ENCODE measurements at places on chromosomes 5 and 9.

DNA sequence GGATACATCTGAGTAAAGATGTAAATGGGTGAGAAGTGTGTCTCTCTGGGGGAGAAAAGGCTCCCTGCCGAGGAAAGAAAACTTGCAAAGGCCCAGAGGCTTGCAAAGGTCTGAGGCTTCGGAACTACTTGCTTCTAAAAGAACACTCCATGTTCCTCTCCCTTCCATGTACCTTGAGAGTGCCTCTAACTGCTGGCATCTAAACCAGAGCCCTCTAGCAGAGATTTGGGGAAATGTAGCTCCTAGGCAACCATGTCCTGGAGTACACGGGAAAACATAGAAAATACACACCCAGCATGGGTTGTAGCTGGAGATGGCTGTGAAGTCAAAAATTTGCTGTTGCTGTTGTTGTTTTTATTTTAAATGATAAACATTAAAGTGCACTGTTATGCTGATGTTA lies 151.6 kb downstream of the SYK start:
- no peak for DNase-seq

DNA sequence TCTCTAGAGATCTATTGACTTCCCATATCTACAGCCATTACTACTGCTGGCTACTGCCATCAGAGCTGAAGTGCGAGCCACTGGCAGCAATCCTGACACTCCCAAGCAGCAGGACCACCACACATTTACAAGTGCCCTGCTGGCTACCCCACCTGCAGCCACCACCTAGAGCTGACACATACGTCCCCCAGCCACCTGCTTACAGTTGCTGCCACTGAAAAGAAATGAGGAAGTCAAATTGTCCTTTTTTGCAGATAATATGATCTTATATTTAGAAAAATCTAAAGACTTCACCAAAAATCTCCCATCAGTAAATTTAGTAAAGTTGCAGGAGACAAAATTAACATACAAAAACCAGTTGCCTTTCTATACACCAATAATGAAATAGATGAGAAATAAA lies 48.4 kb downstream of the ZNF484 start:
- no peak for DNase-seq

DNA sequence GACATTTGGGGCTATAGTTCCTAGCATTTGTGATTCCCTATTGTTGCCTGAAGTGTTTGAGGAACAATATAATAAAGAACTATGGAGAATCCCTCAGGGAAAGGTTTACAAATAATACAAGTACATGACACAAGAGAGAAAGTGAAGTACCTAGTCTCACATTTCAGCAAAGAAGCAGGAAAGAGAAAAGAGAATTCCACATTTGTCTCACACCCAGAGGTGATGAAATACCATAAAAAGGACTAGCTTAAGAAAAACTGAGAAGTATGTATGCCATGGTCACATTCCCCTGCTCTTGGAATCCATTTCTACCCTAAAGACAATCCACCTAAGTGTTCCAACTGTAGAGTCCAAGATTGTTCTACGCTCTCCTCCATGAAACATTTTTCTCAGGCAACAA lies 79.0 kb upstream of the TARS1 start:
- no peak for DNase-seq

DNA sequence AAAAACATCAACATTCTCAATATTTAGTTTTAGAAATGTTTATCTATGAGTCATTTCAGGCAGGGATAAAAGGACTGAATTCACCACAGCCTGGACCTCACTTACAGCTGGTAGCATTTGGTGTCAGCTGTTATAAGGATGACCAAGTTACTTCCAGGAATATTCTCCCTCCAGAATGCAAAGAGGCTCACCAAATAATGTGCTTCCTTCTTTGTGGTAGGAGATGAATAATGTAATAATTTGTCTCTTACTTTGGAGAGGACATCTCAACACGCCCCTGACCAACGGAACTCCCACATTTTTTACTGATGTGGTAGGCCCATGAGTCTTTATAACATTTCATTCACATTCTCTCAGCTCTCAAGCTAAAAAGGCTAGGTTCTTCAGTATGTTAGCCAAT lies 825.9 kb upstream of the GRAMD2B start:
- DNase-seq = no peak

DNA sequence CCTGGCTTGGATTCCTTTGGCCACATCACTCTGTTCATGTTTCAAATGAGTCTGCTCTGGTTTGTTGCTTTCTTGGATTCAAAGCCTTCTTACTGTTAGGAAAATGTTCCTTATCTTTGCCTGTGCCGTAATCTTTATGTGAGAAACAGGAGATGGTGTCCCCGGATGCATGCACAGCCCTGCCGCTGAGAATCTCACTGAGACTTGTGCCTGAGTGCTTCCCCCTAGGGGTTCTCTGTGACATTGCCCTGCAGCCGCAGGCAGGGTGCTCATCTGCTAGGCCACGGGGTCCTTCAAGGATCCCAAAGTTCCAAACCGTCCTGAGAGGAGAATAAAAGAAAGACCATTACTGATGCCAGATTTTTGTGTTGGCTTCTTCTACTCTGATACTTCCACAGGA lies 81.4 kb upstream of the ANKRD55 start:
- DNase-seq = no peak

DNA sequence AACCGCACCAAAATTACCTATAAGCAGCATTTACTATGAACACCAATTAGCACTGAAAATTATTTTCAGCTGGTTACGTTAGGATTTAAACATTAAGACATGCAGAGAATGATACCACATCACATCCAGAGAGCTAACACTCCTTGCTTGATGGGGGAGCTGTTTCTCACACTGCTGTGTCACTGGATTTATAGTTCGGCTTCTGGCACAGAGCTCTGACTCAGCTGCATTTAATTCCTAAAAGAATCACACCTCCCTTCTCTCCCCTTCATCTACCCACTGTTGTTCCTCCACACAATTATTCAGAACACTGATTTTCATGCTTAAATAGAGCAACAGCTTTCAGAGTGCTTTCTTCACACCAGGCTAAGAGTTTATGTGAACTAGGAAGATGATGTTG lies 82.6 kb upstream of the SV2C start:
- DNase-seq = no peak

DNA sequence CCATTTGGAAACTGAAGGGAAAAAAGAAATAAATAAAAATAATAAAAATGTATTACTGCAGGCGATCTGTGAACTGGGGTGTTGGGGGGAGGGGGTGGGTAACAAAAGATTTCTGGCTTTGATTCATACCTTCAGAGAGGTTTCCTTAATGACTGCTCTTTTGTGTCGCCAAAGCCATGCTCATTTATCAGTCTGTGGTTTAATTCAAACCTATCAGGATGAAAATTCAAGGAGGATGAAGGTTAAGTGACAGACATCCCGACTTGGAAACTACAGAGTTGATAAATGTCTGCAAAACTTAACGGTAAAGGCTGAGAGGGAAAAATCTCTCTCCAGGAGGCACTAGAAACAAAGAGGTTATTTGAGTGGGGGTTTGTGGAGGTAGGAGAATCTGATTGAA lies 278.2 kb downstream of the PSAT1 start:
- DNase-seq = no peak

DNA sequence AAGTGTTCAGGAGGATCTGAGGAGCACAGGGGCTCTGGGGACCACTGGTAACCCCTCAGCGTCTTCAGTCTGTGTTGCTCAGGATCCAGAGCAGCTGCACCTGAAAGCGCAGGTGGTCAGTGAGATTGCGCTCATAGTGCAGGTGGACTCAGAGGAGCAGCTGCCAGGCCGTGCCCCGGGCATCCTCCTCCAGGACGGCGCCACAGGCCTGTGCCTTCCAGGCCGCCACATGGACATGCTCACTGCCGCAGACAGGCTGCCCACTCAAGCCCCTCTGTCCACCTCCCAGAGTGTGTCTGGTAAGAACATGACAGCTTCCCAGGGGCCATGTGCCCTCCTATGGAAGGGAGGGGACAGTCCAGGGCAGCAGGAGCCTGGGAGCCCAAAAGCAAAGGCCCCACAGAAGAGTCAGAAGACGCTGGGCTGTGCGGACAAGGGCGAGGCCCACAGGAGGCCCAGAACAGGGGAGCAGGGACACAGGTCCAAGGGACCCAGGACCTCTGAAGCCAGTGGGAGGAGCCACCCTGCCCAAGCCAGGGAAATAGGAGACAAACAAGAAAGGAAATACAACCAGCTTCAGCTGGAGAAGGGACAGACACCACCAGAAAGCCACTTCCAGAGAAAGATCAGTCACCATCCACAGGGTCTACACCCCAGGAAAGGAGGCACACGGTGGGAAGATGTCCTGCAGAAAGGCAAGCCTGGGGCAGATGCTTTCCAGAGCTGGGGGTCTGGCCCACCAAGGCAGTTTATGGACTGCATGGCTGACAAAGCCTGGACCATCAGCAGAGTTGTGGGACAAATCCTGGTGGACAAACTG lies 5.2 kb downstream of the SPATA31E1 start:
- no peak for DNase-seq

GRCh38 chr9:14260101-14260500 lies 53.8 kb downstream of the NFIB start:
- no peak for DNase-seq

- DNase-seq = peak; percentile 43
These were observed 13.2 kb downstream of the CMYA5 start for GRCh38 chr5:79702606-79703380.

GRCh38 chr5:53488195-53488722 lies 7.8 kb downstream of the FST start:
- no peak for DNase-seq

GRCh38 chr5:33037076-33037475 lies 326.0 kb downstream of the NPR3 start:
- no peak for DNase-seq

DNA sequence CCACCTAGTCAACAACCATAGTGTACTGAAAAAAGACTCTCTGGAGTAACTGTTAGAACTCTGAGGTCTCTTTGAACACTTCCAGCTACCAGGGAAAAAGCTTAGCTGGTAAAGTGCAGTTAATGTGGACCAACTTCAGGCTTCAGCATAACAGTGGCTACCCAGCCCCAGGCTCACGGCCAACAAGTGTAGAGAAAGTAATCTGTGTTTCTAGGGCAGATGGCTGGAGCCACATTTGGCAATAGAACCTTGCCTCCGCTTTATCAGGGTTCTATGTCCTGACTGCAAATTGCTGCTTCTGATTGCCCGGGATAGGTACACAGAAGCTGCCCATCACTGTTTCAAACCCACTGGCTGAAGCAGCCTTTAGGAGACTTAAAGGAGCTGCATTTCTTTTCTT lies 76.0 kb upstream of the SIMC1 start:
- no peak for DNase-seq

GRCh38 chr9:128753627-128754026 lies 18.1 kb downstream of the ZER1 start:
- DNase-seq = no peak

DNA sequence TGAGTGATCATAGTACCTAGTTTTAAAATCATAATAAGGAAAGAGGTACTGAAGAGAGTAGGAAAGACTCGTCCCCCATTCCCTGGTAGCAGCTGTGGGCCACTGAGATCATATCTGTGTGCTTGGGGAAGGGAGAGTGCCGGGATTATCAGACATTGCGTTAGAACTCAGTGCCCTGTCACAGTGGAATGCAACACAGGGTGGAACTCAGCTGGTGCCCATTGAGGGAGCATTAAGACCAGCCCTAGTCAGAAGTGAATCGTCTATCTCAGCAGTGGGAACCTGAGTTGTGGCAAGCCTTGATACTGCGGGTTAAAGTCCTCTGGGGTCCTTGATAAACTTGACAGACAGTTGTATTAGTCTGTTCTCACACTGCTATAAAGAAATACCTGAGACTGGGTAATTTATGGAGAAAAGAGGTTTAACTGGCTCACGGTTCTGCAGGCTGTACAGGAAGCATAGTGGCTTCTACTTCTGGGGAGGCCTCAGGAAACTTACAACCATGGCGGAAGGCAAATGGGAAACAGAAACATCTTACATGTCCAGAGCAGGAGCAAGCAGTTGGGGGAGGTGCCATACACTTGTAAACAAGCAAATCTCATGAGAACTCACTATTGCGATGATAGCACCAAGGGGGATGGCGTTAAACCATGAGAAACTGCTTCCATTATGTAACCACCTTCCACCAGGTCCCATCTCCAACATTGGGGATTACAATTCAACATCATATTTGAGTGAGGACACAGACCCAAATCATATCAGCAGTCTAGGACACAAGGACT lies 33.1 kb downstream of the NDUFAF2 start:
- DNase-seq = no peak

- DNase-seq = no peak
These were observed 5.3 kb downstream of the TXNDC15 start for GRCh38 chr5:134879456-134879855.

GRCh38 chr5:180832638-180833068 lies 28.4 kb downstream of the ZFP62 start:
- DNase-seq = peak; percentile 35

- DNase-seq = no peak
These were observed 599.7 kb upstream of the FTMT start for GRCh38 chr5:121251954-121252353.

DNA sequence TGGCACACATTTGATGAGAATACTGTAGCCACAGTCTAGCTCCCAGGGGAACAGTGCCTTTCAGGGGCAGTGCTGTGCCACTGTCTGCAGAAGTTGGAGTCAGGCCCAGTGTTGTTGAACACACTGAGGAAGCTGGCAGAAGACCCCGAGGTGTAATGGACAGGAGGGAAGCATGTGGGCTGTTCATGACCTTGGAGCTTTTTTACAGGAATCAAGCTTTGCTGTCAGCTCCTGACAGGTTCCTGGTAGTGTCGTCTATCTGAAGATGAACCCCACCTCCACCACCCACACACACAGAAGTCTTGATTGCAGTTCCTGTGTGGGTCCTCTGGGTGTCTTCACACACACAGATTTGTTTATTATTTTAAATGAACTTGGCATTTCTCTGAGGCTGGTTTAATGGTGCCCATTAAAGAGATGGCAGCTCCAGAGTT lies 40.3 kb upstream of the TNFAIP8 start:
- DNase-seq = peak; percentile 75

- DNase-seq = no peak
These were observed 15.0 kb upstream of the C5orf58 start for GRCh38 chr5:170217831-170218230.

GRCh38 chr9:13957089-13957488 lies 356.9 kb downstream of the NFIB start:
- no peak for DNase-seq

DNA sequence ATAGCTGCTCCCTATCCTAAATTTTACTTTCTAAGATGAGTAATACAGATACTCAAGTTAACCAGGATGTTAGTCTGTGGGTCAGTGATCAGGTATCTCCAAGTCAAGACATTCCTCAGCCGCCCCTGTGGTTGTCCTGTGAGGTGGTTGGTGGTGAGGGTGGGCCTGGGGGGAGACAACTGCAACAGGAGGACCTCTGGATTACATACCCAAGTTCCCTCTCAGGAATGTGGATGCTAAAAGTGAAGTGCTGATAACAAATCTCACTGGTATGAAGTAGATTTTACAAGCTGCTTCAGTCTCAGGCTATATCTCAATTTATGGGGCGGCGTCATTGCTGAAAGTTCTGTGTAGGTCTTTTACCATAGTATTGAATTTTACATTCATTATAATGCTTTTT lies 38.3 kb downstream of the SLC1A3 start:
- DNase-seq = no peak
